Stimulated activated CD4-positive, alpha-beta T cell treated with anti-CD3 and anti-CD28 coated beads, Interleukin-2, amount 100 ng/mL, for 4 hours (primary cell): ENCODE measurements at places on chromosomes 11 and 22.

DNA sequence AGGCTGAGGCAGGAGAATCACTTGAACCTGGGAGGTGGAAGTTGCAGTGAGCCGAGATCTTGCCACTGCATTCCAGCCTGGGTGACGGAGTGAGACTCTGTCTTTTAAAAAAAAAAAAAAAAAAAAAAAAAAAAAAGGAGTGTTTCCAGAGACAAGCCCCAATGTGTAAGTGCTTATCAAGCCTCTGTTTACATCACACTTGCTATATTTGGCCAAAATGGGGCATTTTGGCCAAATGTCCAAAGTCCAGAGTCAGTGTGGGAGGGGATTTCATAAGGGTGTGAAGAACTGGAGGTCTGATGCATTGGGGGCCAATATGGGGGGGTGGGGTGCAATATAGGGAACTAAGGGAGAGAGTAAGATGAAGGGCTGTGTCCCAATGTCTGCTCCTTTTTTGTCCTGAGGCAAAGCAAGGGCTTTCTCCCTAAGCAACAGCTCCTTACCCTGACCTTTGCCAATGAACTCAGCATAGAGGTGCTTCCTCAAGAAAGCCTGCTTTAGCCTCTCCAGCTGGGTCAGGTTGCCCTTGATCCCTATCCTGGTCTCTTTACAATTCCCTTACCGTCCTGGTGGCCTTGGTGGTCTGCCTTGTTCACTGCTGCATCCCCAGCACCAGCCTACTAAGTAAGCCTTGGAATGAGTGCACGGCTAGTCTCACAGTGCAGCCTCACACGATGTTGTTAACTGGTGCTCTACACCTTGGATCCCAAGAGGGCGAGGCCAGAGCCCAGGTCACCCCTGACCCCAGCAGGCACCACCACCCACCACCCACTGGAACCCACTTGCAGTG lies 14.1 kb upstream of the BCR start:
- DNase-seq, result no peak

- DNase-seq, result no peak
These were observed 45.8 kb upstream of the SORL1 start for GRCh38 chr11:121406291-121406690.

DNA sequence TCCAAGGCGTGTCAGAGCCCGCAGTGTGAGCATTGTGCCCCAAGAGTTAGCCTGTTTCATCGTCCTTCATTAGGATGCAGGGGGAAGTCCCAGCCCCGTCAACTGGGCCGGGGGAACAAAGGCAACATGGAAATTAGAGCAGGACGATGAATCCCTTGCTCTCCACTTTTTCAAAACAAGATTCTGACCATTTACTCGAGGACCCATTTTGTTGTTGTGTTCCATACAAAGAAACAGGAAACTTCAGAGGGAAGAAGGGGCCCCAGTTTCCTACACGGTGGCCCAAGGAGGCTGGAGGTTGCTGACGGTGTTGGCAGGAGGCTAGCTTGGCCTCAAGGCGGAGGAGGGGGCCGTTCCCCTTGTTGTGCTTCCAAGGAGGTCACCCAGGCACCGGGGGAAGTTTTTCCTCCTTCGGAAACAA lies 44.0 kb upstream of the SLC1A2 start:
- no peak for DNase-seq

- no peak for DNase-seq
These were observed 27.5 kb downstream of the DSCAML1 start for GRCh38 chr11:117769533-117769932.

GRCh38 chr22:32378707-32379272 lies 21.1 kb downstream of the RFPL3 start:
- DNase-seq, result no peak

DNA sequence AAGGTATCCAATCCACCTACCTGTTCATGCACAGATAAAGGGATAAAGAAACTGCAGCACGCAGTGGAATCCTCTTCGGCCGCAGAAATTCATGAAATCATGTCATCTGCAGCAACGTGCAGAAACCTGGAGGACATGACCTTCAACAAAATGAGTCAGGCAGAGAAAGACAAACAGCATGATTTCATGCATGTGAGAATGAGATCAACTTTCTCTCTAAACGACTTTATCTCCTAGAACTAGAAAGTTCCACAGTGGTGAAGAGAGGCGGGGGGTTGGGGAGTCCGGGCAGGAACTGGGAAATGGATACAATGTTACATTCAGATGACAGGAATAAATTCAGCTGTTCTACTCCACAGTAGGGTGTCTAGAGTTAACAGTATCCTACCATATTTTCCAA lies 9.9 kb downstream of the RGL4 start:
- DNase-seq, result no peak

DNA sequence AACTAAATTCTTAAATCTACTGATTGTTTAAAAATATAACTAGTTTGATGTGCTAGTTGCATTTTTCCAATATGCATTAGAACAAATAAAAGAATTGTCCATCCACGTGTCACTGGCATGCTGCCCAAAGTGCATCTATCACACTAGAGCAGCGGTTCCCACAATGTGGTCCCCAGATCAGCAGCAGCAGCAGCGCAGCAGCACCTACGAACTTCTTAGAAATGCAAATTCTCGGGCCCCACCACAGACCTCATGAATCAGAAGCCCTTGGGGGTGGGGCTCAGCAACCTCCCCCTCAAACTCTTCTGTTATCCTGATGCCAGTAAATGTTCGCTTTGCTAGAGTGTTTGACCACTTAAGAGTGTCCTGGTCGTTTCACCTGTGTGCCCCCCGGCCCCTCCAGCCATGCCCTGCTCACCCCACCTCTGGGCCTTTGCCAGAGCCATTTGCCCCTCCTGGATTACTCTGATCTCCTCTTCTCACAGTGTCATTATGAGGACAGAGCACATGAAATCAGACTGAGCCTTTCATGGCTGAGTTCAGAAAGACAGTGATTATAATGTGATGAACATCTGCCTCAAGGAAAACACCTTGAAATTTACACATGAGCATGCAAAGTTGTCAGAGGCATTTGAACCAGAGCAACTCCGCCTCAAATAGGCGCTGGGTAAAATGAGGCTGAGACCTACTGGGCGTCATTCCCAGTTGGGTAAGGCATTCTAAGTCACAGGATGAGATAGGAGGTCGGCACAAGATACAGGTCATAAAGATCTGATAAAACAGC lies 12.6 kb upstream of the VSIG10L2 start:
- no peak for DNase-seq

DNA sequence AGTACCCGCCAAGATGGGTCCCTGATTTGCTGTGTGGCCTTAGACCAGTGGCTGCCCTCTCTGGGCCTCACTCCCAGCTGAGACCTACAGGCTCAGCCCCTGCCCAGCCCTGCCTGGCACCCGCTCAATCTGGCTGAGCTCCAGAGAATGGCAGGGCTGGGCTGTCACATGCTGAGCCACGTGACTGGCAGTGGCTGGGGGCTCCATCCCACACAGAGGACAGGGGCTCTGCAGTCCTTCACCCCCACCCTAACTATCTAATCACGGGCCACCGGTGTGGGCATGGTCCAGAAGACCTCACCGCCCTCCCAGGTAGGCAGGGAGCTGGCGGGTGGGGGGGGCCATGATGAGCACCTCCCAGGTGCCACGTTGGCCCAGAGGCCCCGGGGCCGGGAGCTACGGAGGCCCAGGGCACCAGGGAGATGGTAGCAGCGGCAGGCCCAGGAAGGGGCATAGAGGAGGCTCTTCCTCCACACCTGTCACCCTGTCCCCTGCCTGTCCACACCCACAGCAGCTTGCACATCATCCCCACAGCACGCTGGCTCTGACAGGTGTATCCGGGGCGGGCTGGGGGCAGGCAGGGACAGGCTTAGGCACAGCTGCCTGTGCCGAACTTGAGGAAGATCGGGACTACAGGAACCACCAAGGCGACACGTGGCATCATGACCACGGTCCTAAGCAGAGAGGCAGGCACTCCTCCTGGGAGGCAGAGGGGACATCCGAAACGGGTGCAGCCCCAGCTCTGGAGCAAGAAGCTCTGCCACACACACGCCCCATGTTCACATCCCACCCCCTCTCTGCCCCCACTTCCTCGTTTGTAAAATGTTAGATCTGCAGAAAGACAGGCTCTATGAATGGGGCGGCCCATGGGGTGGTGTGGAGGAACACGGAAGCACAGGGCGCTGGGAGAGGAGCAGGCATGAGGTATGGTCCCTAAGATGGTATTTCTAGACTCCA lies 1.5 kb upstream of the ALDH3B1 start:
- no peak for DNase-seq

GRCh38 chr22:34294476-34294875 lies 374.2 kb upstream of the LARGE1 start:
- DNase-seq, result no peak
